Germinal center (tissue), 1 donor: ENCODE measurements at places on chromosomes 4 and X.

GRCh38 chr4:38582889-38583470, 81.0 kb upstream of the KLF3 start:
- no peak for DNase-seq

GRCh38 chr4:169383724-169384123, 113.0 kb upstream of the SH3RF1 start:
- DNase-seq = no peak

GRCh38 chr4:115234405-115235093, 121.1 kb upstream of the NDST4 start:
- DNase-seq = no peak

DNA sequence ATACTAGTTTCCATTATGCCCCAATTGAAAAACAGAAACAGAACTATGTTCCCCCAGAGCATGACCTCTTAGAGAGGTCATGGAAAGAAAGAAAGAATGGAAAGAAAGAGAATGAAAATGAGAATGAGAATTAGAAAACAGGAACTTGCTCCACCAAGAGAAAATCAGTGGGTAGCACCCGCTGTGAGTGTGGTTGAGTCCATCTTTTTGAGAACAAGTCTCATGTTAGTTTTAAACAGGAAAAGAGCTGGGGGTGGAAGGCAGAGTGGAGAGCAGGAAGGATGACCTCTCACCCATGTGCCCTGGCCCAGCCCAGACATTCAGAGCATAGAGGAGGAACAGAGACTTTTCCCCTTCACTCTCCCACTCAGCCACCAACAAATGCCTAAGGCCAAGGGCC, 4.9 kb downstream of the GSX2 start:
- DNase-seq = peak; percentile 51

DNA sequence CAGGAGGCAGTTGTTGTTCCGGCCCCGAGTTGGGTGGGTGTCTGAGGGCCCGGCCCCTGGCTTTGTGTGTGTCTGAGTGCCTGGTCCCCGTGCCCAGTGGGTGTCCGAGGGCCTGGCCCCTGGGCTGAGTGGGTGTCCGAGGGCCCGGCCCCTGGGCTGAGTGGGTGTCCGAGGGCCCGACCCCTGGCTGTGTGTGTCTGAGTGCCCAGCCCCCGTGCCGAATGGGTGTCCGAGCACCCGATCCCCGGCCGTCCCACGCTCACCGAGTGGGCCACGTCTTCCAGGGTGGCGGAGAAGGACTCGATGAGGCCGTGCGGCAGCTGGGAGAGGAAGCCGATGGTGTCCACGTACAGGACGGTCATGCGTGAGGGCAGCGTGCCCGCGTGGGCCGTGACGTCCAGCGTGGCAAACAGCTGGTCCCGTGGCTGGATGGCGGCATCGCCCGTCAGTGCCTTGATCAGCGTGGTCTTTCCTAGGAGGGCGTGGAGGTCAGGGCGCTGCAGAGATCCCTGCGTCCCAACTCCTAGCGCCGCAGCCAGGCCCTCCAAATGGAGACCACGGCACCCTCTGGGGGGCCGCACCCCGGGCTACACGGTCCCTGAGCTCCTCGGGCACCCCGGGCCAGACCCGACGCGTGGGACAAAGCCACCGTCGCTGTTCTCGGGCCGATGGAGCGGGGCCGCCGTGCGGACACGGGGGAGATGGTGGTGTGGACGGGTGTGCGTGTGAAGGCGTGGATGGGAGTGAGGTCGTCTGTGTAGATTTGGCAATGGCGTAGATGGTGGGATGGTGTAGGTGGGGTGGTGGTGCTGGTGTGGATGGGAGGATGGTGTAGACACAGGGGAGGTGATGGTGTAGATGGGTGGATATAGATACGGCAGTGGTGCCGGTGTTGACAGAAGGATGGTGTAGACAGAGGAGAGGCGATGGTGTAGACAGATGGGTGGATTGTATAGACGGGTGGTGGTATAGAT, 7.2 kb downstream of the GTPBP6 start:
- DNase-seq = no peak

DNA sequence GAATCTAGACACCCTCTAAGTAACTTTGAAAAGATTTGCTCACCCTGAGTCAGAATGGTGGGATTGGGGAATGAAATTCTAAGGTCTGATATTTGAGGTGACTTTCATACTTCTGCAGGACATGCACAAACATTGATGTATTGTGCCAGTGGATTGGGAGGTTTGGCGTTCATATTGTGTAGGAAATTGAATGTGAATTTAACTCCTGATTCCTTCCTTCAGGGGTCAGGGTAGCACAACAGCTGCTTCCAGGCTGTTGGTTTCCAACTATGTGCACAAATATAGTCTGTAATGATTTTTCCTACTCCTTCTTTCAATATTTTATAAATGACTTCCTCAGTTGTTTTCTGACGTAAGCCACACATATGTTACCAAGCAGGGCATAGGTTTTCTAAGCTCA, 3.1 kb downstream of the IL1RAPL1 start:
- DNase-seq = no peak

DNA sequence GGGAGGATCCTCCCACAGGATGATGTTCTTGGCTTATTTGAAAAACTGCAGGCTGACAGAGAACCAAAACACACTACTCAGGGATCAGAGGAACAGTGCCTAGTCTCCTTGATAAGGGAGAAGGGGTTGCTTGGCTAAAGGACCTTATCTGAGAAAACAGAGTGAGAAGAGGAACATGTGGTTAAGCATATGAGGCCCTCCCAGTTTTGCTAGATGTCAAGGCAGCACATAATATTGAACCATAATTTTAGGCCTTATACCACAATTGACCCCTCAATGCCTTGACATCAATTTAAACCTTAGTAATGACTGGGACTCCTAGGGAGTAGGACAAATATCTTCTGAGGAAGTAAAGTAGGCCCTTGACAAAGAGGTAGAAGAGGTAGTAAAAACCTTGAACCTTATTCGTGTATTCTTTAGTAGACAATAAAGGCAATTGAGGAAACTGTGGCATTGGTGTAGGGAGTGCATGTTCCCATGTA, 79.3 kb downstream of the TEX13C start:
- no peak for DNase-seq

- DNase-seq = peak; percentile 55
Observed at GRCh38 chr4:26807330-26807729, 53.3 kb upstream of the STIM2 start.

DNA sequence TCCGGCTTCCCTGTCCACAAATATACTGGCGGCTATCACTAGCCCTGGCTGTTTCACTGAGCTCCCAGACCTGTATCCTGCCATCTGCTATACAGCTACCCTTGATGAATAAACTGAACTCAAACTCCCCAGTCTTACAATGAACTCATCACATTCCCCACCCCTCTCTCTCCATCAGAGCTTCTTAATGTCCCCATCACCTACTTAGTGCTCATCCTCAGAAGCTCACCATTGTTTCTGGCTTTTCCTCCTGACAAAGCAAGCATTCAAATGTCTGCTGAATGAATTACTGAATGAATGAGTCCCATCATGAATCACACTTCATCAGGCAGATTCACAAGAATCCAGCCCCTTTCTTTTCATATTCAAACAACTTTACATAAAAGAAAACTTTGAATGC, 5.7 kb upstream of the DGAT2L6 start:
- no peak for DNase-seq

- DNase-seq = no peak
Observed at GRCh38 chr4:35734381-35735098, 509.8 kb downstream of the ARAP2 start.

- DNase-seq = no peak
Observed at GRCh38 chr4:137957806-137958205, 284.3 kb downstream of the SLC7A11 start.

GRCh38 chrX:67636532-67636931, 92.7 kb downstream of the AR start:
- DNase-seq = no peak

DNA sequence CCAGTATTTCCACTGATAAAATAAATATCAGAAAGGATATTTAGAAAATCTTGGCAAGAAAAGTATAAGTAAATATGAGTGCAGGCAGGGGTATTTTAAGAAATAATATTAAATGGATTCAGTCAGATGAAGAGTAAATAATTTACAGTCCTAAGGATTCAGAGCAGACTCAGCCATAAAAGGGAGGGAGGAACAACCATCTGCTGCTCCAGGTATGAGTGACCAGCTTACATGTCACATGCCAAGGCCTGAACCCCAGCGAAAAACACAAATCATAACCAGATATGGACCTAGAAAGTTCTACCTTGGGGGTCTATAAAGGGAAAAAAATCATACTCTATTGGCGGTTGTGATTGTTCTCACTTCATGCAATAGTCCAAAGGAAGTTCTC, 166.8 kb downstream of the COL4A6 start:
- no peak for DNase-seq

DNA sequence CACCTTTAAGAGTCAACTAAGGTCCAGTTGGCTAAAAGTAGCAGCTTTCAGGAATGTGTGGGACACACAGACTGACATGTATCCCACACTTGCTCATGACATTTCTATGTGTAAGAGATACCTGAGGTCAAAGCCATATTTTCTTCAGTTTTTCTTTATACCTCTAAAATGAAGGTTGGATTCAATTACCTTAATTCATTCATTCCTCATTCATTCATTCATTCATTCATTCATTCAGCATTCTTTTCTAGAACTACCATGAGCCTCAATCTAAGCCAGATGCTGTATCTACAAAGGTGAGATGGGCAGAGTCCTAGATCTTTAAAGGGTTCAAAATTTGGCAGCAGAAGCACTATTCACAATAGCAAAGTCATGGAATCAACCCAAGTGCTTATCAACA, 139.7 kb upstream of the MAP3K15 start:
- DNase-seq = no peak

DNA sequence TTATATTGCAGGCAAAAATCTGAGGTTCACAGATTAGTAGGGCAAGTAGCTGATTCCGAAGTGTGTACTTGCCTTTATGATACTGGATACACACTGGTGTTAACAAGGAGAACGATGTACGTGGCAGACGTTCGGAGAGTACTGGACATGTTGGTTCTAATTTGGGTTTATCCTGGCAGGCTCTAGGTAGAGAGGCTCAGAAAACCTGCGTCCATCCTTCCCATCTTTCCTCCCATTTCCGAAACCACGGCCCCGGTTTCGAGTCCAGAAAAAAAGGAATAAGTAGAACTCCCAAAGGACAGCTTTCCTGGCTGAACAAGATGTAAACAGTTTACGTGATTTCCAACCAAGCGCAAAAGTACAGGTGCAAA, 351 bp upstream of the SLC30A9 start:
- peak; percentile 7 for DNase-seq

GRCh38 chr4:8778291-8778690, 93.3 kb downstream of the HMX1 start:
- DNase-seq = no peak

GRCh38 chrX:96861218-96861617, 22.5 kb upstream of the RPA4 start:
- no peak for DNase-seq

- no peak for DNase-seq
Observed at GRCh38 chr4:10403633-10404445, 53.4 kb downstream of the ZNF518B start.

DNA sequence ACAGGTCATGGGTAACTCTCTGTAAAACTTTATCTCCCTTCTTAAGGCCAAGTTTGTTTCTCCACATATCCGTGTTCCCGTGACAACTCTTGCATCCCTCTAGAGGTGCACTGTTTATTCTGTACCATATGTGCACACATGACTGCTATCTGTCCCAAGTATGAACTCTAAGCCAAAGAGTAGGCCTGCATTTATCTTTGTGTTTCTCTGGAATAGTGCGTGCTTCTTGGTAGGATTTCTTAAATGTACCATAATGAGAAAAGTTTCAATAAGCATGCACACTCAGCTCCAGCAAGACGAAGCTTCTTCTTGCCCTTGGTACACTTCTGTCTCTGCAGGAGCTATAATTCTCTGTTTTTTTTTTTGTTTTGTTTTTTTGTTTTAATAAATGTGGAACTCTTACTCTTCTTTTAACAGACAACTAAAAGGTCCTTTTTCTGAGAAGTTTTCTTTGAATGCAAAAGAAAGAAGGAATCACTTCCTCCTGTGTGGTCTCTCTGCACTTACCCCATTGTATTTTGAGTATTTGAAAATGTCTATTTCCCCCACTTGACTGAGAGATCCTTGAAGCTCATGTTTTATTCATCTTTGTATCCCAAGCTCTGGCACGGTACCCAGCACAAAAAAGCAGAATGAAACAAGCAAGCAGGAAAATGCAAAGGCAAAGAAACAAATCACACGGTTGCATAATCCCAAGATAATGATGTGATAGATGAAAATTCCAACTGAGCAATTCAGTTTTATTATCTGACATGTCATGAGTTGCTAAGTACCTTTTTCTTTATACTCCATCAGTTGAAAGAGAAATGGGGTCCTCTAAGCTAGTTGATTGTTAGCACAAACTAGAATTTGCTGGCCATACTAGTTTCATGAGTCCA, 521.9 kb upstream of the BOD1L1 start:
- DNase-seq = no peak

GRCh38 chr4:48742412-48742811, 37.7 kb downstream of the FRYL start:
- no peak for DNase-seq

DNA sequence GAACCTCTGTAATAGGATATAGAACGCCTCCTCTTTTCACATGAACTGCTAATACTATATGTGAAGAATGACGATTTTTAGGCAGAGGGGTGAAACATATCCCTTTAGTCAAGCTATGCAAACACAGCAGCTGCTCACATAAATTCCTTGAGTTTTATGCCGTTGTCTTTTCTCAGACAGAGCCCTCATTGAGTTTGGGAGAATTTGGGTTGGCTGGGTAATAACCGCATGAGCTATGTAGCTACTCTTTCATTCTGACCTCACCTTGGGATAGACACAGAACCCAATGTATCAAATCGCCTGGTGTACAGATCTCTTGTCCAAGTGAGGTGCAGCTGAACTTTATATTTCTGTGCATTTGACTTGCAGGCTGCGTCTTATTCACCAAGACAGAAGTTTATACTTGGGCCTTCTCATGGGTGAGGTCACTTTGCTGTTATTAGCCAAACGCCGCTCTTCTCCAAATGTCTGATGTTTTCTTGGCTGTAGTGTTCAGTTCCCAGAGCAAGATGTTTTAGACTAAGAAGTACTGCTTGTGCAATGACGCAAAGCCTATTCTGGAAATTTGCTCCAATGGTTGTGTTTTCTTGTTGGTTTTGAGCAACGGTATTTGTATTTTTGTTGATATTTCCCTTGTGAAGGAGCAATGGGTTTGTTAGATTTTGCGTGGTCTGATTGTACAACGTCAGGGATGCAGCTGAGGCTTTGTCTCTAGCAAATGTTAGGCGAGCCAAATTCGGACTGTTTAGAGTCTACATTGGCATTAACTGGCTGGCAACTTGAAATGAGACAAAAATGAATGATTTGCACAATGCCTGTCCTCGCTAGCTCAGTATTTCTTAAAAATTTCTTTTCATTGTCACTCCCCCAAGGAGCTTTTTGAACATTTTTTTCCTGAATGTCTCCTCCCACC, 11.2 kb upstream of the SPARCL1 start:
- no peak for DNase-seq

- DNase-seq = no peak
Observed at GRCh38 chr4:140150636-140150885, 3.4 kb downstream of the MAML3 start.

DNA sequence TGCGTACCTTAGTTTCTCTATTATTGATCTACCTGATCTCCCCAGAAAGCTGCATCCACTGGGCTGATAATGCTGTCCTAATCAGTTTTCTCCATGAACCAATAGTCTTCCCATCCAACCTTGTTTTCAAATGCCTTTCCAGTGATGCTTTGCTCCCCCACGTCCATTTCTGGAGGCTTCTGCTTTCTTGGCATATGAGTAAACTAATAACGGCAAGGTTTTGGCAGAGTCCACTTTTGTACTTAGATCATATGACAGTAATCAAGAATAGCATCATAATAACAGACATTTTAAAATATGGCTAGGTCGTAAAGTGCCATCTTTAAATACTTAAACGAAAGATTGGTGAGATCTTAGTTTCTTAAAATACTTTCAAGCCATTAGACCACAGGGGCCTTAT, 38.4 kb upstream of the FAM9B start:
- DNase-seq = no peak
